Jurkat, Clone E6-1 (cell line): ENCODE measurements at places on chromosomes 2 and 18.
A peak's percentile ranks its signal among the peaks of the same experiment; 100 is the strongest.

- no peak for DNase-seq
These were observed 10.5 kb downstream of the VIT start for GRCh38 chr2:36707050-36707449.

DNA sequence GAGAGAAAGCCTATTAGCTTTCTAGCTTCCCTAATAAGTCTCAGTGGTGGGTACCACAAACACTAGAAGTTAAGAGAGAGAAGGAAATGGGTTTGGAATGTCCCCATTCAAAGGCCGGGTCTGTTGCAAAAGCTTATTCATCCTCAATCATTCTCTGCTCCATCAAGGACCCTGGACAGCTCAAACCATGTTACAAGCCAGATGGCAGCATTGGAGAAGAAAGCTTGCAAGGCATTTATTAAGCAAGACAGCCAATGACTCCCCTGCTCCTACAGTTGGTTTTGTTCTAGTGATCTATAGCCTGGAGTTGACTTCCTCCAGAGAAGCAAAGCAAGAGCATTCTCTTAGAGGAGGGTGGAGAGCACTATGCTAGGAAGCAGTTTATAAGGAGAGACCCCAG, 86.9 kb upstream of the LMAN1 start:
- peak; percentile 15 for DNase-seq

DNA sequence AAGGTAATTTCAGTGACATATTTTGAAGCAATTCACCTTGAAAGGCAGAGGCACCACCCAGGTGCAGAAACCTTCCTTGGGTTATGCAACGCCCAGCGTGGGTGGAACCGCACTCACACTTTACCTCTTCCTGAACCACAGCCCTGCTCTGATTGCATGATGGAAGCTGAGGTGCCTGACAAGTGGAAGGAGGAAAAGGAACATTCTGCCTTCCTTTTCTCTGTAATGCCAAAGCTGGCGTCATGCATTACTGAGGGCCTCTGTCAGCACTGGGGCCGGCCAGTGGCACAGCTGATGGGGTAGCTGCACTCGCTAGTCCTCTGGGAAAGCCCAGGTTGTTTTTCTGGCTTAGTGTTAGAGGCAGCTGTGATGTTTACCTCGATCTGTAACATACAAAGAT, 266.5 kb downstream of the NEDD4L start:
- DNase-seq: no peak

- DNase-seq: no peak
These were observed 43.8 kb upstream of the SLC4A10 start for GRCh38 chr2:161580426-161580825.

- no peak for DNase-seq
These were observed 423.3 kb downstream of the SETBP1 start for GRCh38 chr18:45104049-45104395.

DNA sequence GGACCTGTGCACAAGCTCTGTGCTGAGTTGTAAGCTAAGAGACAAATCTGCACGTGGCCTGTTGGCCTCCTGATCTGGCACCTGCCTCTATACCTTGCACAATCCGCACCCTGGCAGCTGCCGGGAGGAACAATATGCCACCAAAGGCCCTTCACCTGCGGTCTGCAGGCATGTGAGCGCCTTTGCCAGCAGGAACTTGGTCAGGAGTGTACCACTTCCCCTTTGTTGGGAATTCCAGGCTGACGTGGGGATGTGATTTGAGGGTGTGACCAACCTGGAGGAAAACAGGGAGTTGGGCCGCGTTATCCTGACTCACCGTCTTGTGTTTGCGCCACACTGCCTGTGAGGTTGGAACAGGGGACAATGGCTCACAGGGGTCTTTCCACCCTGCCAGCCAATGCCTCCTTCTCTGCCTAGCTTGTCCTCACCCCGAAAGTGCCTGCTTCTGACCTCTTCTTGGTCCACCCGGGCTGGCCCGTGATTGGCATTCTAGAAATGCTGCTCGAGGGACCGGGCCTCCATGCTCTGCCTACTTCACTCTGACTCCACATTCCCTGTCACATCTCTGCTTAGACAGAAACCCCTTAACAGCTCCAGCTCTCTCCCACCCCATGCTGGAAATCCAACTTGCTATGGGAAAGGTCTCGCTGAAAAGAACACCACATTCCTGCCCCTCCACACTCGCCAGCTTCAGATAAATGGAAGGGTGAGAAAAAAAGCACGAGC, 67.1 kb upstream of the MAP4K4 start:
- no peak for DNase-seq

DNA sequence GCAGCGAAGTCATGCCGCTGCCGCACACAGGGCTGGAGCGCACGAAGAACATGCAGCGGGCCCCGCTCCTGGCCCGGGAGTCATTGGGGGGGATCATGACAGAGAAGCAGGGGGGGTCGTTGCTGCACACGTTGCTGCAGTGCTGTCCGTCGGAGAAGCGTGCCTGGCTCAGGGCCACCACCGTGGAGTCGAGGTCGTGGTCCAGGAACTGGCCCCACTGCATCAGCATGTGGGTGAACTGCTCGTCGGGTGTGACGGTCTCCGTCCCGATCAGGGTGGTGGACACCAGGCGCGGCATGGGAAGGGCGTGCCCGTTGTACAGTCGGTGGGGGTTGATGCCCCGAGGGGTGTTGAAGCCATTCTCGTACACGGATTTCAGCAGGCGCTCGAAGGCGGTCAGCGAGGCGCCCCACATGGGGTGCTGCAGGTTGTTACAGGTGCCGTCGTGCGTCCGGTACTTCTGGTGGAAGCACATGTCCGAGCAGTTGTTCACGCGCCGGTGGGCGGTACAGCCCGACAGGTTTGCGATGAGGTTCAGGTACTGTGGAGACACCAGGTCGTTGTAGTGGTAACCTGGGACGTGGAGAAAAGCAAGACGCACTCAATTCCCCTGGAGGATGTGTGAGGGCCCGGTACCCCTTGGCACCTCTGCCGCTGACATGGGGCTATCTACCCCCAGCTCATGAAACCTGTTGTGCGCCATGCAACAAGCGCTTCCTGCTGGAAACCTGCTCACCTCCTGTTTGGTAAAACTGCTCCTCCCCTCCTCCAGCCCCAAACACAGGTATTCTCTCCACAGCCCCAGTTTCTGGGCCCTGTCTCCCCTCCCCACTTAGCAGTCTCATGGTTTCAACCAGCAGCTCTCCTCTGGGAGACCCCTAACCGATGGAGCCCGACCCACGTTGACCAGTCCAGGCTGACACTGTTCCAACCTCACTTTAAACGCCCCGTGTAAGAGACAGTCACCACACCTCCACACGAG, 94.9 kb downstream of the PXDN start:
- DNase-seq: no peak

- DNase-seq: no peak
These were observed 38.1 kb downstream of the ZNF236 start for GRCh38 chr18:76860411-76860810.

GRCh38 chr2:58215429-58215828, 25.7 kb downstream of the FANCL start:
- DNase-seq: no peak

DNA sequence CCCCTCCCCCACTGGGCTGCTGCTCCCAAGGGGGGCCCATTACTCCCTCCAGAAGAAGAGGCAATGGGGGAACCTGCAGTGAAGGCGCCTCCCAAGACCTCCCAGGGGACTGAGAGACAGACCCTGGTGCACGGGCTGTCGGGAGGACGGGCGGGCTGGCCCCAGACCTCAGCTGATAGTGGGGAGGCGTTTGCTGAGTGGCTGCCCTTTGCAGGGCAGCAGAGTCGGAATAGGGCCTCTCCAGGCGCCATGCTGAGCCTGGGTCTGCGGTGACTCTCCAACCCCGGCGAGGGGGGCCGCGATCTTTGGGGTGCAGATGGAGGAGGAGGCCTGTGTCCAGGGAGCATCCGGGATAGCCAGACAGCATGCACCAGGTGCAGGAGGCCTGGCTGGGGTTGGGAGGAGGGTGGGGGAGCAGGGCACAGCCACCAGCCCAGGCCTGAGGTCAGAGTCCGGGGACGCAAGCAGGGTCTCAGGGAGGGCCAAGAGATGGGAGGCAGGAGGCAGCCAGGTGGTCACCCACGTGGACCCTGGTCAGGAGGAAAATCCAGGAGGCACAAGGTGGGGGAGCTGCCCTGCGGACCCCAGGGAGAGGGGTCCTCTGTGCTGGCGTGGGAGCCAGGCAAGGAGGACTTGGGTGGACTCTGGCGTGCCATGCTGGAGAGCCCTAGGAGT, 11.0 kb downstream of the CROCC2 start:
- DNase-seq: no peak

- no peak for DNase-seq
These were observed 92.9 kb upstream of the CSRNP3 start for GRCh38 chr2:165376571-165376975.

DNA sequence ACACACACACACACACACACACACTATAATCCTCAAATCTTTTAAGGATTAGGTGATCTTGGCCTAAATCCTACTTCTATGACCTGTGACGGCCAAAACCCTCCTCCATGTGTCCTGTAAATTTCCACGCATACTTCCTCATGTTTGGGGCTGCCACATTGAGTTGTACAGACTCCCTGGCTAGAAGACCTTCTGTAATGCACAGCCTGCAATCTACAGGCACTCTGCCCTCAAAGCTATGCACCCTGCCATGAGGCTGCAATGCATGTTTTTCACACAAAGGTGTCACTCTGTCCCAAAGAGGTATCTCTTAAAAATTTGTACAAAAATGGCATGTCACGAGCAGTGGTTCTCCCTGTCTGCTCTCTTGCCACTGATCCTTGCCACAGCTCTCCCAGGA, 26.4 kb upstream of the B4GALT6 start:
- DNase-seq: no peak

DNA sequence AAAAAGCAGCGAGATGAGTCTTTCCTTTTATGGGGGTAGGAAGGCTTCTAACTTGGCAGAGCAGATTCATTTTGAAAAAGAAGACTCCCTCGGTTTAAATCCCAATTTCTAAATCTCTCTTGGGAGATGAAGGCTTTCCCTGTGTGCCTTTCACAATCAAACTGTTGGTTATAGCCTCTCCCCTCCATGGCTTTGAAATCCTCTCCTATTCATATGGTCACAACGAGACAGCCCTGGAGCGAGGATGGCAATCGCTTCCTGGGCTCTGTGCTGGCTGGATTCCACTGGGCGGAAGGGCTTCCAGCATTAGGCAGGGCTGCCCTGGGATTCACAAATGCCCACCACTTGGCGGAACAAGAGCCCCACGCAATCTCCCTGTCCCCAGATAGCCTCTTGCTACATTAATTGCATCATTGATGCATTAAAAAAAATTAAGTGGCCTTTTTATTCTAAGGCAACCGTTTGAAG, 1.6 kb downstream of the CAVIN2 start:
- DNase-seq: no peak

DNA sequence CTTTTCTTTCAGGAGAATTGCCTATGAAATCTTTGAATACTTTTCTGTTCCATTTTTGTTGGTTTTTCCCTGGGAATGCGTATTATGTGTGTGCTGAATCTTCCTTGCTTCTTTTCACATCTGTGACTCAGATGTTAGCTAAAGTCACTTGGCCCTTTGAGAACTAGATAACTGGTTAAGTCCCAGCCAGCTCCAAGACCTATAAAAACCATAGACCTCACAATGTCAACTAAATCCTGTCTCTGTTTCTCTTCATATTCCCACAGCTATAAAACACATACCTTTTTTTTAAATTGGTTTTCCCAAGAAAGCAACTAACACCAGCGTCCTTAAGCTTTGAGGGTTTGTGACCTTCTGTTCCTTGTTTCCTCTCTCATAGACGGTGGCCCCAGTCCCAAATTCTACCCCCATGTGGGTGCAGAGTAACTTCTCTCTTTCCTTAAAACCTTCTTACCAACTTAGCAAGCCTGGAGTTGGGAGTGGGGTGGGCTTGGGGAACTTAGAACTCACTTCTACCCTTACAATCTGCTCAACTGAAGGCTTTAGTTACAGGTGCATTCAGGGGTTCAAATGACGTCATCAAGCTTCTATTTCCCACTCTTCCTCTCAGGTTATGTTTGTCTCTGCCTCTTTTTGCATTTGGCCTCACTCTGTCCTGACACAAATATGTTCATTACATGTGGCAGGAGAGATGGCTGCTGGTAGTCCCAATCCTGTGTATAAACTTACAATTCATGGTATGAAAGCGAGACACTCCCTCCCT, 58.1 kb upstream of the TGIF1 start:
- no peak for DNase-seq

DNA sequence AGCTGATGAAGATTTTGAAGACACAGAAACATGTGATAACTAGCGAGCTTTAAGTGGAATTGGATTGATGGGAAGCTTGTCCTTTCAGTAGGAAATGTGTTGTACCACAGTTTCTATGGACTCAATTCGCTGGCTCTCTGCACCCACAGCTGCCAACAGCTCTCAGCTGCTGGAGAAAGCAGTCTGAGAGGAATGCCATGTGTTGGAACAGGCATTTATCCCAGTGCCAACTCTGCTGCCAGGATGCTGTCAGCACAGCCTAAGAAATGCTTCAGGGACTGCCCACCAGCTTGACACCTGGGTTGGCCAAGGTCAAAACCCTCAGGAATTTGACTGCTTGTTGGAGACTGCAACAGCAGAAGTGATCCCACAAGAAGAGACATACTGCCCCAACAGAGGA, 193.0 kb upstream of the THSD7B start:
- no peak for DNase-seq

- no peak for DNase-seq
These were observed 52.3 kb upstream of the MGAT5 start for GRCh38 chr2:134201533-134201932.

DNA sequence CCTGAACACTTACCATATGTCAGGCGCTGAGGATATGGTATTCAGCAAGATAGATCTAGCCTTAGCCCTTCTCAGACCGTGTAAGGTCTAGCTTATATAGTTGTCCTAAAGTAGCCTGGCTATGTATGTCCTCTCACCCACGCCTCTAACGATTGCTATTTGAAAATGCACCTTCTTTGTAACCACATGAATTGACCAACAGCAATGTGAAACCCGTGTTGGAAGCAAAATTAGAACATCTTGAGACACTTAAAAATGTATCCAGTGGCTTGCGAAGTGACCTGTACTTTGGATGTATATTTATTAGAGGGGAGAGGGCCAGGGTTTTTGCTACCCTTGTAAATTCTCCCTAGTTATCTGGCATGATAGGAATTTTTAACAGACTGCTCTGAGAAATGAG, 860.0 kb upstream of the ZEB2 start:
- DNase-seq: no peak

GRCh38 chr2:189657867-189658266, 3.4 kb upstream of the ASNSD1 start:
- DNase-seq: peak; percentile 95

DNA sequence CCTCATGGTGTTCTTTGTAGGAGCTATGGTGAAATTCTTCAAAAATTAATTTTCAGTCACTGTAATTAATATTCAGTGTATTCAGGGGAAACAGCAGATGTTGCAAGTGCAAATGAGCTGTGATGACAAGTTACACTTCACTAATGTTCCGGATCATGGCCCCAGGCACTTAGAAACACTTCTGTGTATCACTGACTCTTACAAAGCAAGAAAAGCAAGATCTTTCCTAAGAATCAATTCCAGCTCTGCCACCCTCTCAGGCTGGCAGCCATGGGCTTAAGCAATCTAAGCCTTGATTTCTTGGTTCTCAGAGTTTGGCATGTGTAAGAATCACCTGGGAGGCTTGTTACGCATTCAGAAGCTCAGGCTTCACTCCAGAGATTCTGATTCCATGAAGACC, 78.0 kb downstream of the MARCHF4 start:
- DNase-seq: no peak
